Neural progenitor cell (in vitro differentiated cells): ENCODE measurements at places on chromosomes 1 and 21.

GRCh38 chr1:98388441-98388840 is 273.1 kb upstream of the SNX7 start:
- no peak for DNase-seq

DNA sequence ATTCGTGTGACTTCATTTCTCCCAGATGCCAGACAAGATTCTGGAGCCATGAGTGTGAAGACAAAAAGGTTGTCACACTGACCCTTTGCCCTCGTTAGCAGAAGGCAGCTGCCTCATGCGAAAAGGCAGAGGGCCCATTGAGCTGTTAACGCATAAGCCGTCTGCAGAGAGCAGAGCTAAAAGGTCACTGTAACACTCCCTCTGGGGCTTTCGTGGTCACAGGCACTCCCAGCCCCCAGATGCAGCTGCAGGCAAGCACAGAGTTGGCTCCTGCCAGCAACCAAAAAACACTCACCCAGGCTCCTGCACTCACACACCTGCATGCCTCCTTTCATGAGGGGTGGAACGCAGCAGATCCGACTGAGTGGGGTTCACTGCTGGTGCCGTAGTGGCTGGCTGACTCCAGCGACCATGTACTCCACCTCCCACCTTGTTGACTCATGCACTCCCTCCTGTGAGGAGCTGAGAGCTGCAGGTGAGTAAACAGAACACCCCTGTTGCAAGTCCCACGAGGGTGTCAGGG is 287.5 kb downstream of the SMYD3 start:
- DNase-seq: peak; percentile 72

DNA sequence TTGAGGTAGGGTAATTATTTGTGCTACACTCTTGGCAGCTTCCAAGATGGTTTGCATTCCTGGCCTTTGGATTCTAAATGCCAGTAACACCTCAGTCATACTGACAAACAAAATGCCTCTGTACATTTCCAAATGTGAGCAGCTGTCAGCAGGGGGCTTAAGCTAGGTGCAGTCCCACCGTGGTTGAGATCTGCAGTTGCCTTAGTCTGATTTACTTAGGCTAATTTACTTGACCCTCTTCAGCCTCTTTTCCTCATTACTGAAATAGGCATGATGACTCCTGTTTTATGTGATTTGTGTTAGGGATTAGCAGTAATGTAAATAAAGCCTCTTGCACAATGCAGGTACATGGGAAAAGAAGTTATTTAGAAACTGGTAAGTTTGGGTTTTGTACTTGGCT is 13.5 kb upstream of the SPATA1 start:
- no peak for DNase-seq

DNA sequence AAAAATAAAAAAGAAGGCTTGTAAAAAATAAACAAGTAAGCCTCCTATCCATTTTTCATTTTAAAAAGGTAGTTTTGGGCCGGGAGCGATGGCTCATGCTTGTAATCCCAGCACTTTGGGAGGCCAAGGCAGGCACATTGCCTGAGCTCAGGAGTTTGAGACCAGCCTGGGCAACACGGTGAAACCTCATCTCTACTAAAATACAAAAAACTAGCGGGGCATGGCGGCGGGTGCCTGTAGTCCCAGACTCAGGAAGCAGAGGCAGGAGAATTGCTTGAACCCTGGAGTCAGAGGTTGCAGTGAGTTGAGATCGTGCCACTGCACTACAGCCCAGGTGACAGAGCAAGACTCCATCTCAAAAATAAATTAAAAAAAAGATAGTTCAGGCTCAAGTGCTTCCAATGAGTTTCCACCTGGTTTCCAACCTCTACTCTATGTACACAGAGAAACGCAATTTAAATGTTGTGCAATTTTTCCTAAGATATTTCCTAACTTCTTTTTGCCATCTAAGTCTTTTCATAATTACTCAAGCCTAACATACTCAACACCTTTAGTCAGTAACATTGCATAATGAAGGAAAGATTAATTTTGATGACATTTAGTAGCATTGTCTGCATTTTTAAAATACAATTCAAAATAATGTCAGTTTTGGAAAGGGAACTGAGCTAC is 106.3 kb downstream of the KCNT2 start:
- no peak for DNase-seq

DNA sequence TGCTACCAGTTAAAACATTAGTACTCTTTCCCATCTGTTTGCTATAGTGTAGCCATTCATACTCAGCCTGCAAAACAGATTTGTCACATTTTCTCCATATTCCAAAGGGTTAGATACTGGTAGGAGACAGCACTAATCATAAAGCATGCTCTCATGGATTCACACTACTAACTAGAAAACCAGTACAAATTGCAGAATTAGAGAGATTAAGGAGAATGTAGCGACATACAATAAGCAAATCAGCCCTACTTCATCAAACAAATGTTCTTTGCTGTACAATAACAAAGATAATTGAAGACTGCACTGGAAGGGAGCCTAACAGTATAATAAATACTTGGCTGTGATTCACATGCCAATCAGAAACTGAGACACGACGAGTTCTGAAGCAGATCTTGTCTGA is 368.0 kb upstream of the PRMT6 start:
- no peak for DNase-seq

- DNase-seq: peak; percentile 90
Observed at GRCh38 chr1:8423692-8424538, 106.0 kb downstream of the SLC45A1 start.

DNA sequence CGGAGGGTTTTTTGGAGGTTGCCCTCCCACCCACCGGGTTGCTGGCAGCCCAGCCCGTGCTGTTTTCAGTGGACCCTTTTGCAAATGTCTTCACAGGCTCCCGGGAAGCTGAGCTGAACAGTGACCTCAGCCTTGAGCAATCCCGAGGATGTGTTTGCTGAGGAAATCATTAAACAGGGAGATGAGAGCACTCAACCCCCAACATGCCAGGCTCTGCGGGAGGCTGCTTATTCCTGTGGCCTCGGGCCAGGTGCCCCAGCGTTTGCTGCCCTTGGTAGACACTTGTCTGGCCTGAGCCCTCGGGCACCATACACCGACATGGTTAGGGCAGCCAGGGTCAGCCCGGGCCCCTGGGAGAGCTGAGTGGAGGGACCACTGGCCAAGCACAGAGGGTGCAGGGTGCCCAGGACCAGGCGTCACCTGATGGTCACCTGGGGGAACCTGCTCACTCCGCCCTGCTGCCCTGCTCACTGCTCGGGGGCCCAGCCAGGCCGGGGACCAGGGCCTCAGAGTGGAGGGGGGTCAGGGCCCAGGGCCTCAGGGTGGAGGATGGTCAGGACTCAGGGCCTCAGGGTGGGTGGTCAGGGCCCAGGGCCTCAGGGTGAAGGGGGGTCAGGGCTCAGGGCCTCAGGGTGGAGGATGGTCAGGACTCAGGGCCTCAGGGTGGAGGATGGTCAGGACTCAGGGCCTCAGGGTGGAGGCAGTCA is 42.5 kb upstream of the POFUT2 start:
- no peak for DNase-seq

DNA sequence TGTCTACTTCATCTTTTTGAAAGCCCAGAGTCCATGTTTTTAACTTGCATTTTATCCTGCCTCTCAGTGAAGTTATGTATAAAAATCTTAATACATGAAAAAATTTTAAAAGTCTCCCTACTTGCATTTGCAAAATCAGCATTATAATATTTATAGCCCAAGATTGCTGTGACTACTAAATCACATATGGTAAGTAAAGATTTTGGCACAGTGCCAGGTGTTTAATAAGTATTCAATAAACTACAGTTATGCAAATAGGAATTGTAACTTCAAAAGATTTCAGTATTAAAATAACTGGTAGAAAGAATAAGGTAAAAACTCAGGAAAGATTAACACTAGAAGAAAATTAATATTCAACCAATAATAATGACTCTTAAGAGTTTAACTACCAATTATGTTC is 641.7 kb downstream of the LRRIQ3 start:
- DNase-seq: no peak
